Tongue (tissue), 3 donors: ENCODE measurements at places on chromosomes 6 and 20. TPM values are rescaled to one million over a fixed set of nuclear protein-coding genes. Genes with fewer than 3 reads are reported as not detected.

GRCh38 chr6:77446249-77446648 lies 17.0 kb downstream of the HTR1B start:
- no peak for DNase-seq

GRCh38 chr6:20265842-20266241 lies 53.6 kb upstream of the MBOAT1 start:
- no peak for DNase-seq

GRCh38 chr20:2663364-2663886 lies 591 bp downstream of the IDH3B start:
- no peak for DNase-seq

DNA sequence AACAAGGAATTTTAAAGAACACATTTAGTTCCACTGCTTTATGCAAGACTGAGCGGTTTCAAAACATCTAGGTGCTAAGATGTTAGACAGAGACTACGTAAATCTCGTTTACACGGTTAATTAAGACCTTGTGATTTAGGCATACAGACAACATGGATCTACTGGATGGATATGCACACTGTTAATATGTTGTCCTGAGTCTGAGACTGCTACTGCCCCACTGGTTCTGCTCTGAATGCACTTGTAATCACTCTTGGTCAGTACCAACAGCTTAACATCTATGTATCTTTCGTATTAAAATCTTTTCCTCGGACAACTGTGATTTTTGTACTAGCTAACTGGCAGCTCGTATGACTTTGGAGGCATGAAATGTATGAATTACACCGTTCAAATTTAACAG lies 3.1 kb downstream of the MAN1A1 start:
- no peak for DNase-seq

GRCh38 chr20:63657260-63657936 lies 714 bp upstream of the RTEL1 start:
- peak; percentile 17 for DNase-seq

GRCh38 chr20:33994222-33994913 lies 657 bp downstream of the RALY start:
- DNase-seq, result peak; percentile 92

DNA sequence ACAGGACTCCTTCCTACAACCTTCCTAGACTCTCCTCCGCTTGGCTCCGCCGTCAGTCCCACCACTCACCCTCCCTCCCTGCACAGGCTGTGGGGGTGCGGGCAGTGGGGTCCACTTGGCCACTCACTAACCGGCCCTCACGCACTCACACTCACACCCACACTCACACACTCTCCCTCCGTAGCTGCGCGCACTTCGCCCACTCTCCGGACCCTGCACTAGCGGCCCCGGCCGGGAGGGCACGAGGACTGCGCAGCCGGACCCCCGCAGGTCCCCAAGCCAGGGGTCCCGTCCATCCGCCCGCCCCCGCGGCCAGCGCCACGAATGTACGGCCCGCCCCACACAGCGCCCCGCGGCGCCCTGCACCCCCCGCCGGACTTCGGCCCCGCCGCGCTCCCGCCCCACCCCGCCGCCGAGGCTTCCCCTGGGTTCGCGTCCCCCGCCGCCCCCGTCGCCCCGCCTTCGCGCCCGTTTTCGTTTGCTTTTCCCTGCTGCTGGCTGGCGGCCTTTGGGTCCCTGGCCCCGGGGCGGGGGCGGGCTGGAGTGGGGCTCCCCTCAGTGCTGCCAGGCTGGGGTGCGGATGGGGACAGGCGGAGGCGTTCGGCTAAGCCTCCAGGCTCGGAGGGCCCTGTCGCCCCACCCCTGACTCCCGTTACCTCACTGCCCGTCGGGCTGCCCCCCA lies 23.0 kb upstream of the SLC22A7 start:
- DNase-seq, result no peak

GRCh38 chr20:54044156-54044555 lies 26.2 kb downstream of the BCAS1 start:
- no peak for DNase-seq

The CTAGE9 gene
- total RNA-seq, result not detected

The CTCFL gene
- not detected for total RNA-seq

The GPLD1 gene
- 1.3 TPM for total RNA-seq

The AARS2 gene
- 19.6 TPM for total RNA-seq

The CD109 gene
- total RNA-seq, result 29.6 TPM

The SYNCRIP gene
- total RNA-seq, result 79.6 TPM

The C6orf58 gene
- total RNA-seq, result not detected

The ZNF391 gene
- total RNA-seq, result 6.2 TPM

The TRAPPC3L gene
- 0.31 TPM for total RNA-seq
